ENCODE measurements at places on chromosomes 5 and 9.

GRCh38 chr5:176844706-176845391 is 34.5 kb downstream of the UNC5A start:
- DNase-seq = no peak

- DNase-seq = no peak
Observed at GRCh38 chr9:22098643-22099332, 89.7 kb upstream of the CDKN2B start.

GRCh38 chr5:691817-692528 is 1.2 kb downstream of the TPPP start:
- no peak for DNase-seq

GRCh38 chr5:161022151-161022550 is 170.1 kb upstream of the ATP10B start:
- no peak for DNase-seq

- DNase-seq = peak; percentile 38
Observed at GRCh38 chr9:77502568-77502967, 145.6 kb downstream of the GNA14 start.

DNA sequence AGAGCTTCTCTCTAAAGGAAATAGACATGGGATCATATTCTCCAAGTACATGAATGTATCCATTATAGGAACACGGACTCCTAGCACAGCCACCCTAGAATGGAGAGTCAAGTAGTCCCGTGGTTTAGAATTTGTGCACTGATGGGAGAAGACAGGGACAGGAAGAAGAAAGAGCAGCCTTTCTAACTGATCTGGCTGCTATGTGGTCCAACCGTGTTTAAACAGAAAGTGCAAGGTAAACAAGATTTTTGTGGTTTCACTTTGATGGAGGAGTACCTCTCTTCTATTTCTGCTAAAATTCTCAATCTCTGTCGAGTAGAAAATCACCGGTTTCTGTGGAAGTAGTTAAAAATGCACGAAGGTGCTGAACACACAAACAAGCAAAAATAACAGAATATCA is 171.3 kb downstream of the ST8SIA4 start:
- no peak for DNase-seq
